HuH-7 (cell line): ENCODE measurements at places on chromosomes 1 and 21.

DNA sequence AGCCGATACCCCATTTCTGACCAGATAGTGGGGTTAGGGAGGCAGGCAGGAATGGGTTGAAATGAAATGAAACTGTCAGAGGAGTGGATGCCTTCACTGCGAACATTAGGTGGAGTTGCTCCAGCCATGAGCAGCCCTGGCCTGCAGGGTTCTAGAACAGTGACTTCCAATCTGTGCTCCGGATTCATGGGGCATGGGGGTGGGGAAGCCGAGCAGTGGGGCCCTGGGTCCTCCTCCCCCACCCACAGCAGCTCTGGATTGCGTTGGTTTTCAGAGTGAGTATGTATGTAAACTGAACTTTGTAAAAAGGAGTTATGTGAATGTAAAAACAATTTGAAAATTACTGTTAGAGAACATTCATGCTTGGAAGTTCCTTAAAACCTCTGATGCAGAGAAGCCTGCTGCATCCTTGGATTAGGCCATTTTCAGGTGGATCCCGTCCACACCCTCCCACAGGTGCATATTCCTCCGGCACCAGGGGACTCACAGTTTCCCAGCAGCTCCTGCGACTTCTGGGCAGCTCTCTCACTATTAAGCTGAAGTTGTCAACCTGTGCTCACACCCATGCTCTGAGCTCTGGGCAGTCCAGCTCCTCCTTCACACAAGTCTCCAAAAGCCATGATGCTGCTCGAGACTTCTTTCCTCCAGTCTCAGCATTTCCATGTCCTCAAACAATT lies 54.4 kb upstream of the EDN2 start:
- DNase-seq = no peak

DNA sequence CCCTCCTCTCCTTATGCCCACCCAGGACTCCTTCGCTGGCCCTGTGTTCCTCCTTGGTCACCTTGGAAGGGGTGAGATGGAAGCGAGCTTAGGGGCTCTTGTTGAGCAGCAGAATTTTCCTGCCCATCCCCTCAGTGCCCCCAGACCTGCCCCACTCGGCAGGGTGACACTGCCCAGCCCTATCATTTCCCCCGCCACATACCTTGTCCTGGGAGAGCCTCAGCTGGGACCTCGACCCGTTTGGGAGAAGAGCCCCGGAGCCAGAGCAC lies 1.4 kb upstream of the FNDC5 start:
- no peak for DNase-seq

DNA sequence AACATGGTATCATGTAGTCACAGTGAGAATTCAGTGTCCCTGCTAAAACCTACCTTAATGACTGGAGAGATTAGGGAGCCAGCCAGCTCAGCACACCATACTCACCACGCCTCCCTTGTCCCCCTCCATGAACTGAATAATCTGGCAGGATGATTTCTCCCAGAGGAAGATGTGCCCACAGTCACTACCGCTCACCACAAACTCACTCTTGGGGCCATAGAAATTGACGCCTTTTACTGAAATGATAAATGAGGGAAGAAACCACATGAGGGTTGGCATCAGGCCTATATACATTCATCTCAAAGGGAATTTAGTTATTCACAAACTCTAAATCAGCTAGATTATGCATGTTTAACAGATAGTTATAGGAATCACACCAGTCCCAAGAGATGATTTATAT lies 17.4 kb downstream of the PEA15 start:
- DNase-seq = no peak

GRCh38 chr1:154750681-154751665 lies 119.1 kb downstream of the KCNN3 start:
- no peak for DNase-seq

- no peak for DNase-seq
Observed at GRCh38 chr1:186802388-186802787, 26.4 kb upstream of the PLA2G4A start.

DNA sequence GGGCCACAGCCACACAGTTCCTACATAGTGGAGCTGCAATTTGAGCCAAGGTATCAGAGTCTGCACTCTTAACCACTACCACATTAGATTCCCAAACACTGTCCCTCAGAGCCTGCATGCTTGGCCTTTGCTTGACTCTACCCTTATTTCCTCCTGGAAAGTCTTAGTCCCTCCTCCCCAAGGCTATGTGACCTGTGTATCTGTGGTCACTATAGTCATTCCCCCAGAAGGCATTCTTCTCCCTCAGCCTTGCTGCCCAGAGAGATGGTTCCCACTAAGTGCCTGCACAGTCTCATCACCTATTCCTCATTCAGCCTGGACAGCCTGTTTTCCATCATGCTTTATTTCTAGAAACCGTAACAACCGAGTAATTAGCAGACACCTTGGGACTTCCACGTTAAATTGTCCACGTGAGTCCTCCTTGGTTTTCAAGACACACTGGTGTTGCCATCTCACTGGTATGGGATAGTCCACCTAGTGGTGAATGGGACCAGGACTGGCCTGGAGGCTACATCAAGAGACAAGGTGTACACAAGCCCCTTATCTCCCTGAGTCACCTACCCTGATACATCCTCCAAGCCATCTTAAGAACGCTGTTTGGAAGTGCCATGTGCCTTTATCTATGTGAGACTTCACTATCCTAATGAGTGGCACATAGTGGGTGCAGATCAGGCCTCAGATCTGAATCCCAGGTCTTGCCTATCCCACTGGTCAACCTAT lies 3.8 kb upstream of the ZNF648 start:
- DNase-seq = no peak

DNA sequence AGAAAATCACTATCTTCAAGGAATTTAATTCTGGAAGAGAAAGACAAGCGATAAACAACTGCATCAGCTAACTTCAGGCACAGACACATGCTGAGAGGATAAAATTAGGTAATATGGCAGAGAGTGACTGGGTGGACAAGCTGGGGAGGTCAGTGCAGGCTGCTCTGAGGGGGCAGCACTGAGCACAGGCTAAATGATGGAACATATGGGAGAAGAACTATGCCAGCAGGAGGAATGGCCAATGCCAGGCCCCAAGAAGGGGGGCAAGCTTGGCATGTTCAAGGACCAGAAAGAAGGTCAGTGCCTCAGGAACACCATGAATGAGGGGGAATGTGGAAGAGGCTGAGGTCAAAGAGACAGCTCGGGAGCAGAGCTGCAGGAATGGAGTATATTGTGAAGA lies 190.7 kb upstream of the MAP1LC3C start:
- DNase-seq = peak; percentile 10

GRCh38 chr1:230288641-230289349 lies 137.3 kb downstream of the PGBD5 start:
- DNase-seq = no peak

DNA sequence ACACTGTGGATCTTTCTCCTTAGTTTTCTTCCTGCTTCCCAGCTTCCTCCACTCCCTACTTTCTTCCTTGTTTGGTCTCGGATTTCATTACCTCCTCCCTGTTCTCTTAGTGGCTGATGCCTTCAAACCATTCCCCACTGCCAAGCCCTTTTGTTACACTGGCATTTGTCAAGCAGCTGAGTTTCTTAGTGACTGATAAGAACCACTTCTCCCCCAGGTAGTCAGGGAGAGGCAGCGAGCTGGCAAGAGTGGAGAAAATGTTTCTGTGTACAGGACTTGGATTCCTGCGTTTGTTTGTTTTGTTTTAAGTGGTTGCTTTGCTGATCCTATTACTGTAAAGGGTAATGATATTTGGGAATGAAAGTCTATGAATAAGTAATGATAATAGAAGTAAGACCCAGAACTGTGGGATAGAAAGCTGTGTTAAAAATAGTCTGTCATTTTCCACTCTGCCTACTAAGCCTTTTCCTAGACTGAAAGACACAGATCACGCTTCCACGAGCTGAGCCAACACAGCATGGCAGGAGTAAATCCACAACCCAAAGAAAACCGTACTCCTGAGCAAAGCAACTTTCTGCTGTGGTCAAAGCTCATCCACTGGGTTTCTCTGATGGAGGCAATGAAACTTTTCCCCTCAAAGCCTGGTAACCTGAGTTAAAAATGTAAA lies 10.1 kb upstream of the SERTAD4 start:
- no peak for DNase-seq

DNA sequence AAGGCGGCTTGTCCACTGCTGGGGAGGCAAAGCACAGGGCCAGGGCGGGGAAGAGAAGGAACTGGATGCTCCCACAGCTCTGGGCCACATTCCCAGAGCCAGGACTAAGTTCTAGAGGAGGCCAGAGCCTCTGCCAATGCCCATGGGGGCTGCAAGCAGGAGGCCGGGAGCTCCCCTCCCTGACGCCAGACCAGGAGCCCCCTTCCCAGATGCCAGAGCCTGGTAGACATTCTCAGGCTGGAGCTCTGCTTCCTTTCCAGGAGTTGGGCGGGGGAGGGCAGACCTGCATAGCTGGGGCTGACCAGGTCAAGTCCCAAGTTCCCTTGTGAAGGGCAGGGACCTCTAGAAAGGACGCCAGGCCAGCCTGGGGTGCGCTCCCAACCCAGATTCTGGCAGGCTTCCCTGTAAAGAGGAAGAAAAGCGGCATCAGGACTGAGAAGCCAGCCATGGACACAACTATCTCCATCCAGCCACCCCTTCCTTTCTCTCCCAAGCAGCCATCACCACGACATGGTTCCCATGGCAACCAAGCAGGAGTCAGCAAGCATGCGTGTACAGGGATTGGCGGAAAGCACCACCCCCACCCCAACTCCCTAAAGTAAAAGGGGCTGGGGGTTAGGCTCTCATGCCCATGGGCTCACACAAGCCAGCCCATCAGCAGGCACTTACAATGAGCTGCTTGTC lies 13.4 kb downstream of the KIF21B start:
- DNase-seq = no peak

DNA sequence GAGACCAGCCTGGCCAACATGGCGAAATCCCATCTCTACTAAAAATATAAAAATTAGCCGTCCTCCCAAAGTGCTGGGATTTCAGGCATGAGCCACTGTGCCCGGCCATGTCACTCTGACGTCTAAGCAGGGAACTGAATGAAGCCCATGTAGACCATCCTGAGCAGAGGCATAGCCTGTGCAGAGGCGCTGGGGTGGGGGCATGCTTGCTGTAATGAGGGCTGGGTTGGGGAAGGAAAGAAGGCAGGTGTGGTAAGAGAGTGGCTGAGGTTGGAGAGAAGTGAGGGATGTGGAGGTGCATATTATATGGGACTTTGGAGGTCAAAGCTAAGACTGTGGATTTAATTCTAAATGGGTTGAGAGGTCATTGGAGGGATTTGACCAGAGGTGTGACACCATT lies 47.1 kb upstream of the SCMH1 start:
- no peak for DNase-seq

- DNase-seq = no peak
Observed at GRCh38 chr1:100979631-100980030, 46.0 kb downstream of the DPH5 start.

- no peak for DNase-seq
Observed at GRCh38 chr1:115712911-115713609, 55.5 kb downstream of the CASQ2 start.

DNA sequence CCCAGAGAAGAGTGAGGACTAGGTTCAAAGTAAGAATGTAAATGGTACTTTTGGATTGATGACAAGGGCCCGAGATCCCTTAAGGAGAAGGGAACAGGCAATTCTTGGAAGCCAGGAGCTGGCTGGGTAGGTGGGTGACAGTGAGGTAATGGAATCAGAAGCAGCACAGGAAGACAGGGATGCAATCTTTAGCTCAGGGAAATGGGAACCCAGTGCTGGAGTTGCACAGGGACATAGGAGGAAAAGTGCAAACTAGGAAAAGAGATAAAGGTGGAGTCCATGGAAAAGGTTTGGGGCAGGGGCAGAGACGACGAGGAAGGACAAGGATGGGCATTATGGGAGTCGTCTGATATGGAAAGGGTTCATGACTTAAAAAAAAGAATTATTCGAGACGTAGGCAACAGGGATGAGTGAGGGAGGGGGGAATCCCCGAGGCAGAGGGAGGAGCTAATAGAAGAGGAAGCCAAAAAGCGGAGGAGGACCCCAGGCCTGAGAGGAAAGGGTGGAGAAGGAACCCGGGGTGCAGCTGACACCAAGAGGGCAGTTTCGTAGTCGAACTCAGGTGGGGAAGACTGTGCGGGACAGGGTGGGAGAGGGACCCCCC lies 495 bp downstream of the PI4KB start:
- peak; percentile 34 for DNase-seq

- peak; percentile 98 for DNase-seq
Observed at GRCh38 chr1:1273512-1274298, at the start of gene UBE2J2. Gene UBE2J2, minus strand, starts transcription at chr1:1273854. Its CDS starts 5,862 bp downstream, at chr1:1267992.

DNA sequence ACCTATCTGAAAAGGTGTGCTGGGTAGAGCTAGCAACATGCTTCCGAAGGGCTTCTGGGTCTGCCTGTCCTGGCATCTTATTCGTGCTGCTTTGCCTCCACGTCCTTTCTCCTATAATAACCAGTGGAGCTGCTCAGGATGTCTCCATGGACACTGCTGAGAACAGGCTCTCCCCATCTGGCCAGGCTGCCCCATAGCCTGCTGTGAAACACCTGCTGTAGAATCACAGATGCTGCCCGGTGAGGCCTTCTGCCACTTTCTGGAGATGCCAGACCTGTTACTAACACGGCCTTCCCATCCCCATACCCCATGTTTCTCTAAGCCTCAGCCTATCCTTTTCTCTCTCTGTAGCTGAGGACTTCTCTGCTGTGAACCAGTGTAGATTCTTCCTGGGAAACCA lies 120.5 kb downstream of the IER5 start:
- no peak for DNase-seq

GRCh38 chr1:84855691-84856630 lies 37.0 kb downstream of the LPAR3 start:
- no peak for DNase-seq

DNA sequence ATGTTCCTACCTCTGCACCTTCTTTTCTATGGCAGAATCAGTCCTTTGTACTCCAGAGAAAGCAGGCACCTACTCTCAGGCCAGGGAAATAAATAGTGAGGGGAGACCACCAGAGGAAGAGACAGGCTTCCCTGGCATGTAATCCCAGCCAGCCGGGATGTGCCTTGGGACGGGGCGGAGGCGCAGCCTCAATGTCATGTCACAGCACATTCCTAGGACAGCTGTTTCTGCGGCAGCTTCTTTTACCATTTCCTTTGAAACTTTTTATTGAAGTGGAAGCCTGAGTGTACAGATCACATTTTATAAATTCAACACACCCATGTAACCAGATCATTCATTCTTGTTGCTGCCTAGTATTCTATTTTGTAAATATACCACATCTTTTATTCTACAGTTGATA lies 67.9 kb upstream of the ZNF326 start:
- DNase-seq = no peak

- DNase-seq = no peak
Observed at GRCh38 chr1:36365381-36365780, 20.3 kb downstream of the STK40 start.

DNA sequence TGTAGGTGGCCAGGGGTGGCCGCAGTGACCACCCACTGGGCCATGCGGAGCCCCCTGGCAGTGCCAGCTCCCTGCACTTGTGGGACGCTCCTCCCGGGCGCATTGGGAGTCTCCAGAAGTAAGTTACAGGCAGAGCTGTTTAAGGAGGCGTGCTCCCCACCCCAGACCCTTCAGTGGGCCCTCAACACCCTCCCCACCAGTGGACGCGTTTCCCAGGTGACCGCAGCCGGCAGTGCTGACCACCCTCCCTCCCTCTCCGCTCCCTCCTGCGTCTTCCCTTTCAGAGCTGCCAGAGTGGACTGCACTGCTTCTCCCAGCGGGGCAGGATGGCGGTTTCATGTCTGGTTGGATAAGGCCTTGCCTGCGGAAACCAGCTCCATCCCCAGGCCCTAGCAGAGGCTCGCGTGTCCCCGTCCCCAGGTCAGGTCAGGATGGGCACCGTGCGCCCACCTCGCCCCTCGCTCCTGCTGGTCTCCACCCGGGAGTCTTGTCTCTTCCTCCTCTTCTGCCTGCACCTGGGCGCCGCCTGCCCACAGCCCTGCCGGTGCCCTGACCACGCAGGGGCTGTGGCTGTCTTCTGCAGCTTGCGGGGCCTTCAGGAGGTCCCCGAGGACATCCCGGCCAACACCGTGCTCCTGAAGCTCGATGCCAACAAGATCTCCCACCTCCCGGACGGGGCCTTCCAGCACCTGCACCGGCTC lies 1.1 kb downstream of the LRRC3 start:
- no peak for DNase-seq
